ENCODE measurements at places on chromosomes 7 and 10.
A peak's percentile ranks its signal among the peaks of the same experiment; 100 is the strongest.

DNA sequence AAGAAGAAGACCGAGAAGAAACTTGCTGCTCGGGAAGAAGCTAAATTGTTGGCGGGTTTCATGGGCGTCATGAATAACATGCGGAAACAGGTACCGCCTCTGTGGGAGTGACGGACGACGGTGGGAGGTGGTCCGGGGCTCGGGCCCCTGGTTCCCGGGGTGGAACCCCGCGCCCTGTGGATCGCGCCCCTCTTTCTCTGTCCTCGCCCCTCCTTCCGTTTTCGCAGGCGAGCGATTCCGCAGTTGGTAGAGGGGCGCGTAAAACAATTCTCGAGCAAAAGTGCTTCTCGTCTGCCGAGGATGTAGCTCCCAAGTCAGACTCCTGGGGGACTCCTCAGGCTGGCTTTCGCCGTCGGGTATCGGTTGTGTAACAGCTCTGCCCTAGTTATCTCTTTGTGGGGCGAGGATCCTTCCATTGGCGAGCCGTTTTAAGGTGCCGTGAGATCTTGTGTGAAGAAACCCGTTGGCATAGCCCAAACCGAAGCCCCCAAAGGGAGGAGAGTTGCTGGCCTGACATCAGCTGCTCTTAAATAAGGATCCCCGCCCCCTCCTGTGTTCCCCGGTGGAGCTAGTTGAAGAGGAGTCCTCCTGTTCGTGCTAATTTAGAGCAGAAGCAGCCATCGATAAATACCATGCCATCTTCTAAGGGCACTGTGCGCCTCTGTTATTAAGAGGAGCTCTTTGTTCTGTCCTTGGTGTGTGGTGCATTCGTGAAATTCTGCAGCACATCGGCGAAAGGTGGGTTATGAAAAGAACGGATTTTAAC lies 655 bp downstream of the KLHL7 start:
- peak; percentile 92 for DNase-seq

DNA sequence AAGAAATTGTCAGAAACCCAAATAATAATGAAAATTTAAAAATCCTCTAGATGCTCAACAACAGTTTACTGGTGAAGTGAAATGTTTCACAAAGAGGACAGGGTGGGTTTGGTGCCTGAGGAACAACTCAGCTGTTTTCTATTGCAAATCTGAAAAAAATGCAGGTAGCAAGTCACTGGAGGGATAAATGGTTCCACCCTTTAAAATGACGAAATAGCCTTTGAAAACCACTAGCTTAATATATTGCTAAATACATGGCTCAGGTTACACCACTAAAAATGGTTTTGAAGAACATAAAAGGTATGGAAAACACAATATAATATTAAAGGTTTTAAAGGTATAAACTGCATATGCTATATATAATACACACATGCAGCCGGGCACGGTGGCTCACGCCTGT lies 69.5 kb downstream of the LMBR1 start:
- no peak for DNase-seq

- DNase-seq: no peak
Measured at GRCh38 chr10:31583293-31583692, 264.3 kb downstream of the ZEB1 start.

- DNase-seq: no peak
Measured at GRCh38 chr10:22723783-22724182, 9.4 kb upstream of the PIP4K2A start.

DNA sequence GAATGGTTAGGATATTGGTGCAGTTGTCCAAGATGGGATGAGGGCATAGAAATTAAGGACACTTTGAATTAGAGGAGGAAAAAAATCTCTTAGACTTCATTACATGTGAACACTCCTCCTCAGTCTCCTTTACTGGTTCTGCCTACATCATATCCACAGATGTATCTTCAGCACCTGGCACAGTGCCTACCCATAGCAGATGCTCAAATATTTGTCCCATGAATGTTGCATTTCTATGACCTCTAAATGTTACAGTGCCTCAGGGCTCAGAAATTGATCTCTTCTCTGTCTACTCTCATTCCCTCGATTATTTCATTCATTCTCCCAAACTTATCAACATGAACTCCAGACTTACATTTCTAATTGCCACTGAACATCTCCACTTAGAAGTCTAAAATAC lies 17.1 kb downstream of the CNNM1 start:
- no peak for DNase-seq

DNA sequence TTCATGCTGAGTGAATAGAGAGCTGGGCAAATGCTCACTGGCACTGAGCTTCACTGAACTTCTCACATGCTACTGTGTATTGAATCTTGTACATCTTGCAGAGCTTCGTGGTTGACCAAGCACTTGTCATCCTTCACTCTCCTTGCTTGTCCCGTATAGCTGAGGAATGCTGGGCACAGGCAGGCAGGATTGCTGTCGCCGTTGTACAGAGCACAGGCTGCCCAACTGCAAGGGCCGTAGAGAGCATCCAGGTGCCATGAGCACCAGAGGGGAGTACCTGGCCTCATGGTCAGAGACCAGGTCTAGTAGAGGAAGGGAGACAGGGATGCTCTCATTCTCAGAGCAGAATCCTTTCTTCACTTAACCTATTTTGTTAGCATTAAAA lies 99.8 kb upstream of the RET start:
- DNase-seq: no peak

DNA sequence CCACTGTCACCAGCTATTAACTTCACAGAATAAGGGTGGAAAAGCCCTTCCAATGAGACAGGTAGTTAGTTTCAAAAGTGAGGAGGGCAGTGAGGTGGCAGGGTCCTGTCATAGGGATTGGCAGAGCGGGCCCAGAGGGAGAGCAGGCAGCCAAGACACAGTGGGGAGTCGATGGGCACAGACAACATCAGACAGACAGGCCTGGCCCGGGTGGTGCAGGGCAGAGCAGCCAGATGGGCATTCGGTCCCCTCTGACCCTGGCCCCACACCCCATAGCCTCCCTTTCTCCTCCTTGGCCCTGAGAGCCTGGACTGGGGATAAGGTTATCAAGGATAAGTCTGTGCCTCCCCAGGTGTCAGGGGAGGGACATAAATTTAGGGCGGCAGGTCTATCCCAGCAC lies 31.4 kb upstream of the SMARCD3 start:
- DNase-seq: no peak

DNA sequence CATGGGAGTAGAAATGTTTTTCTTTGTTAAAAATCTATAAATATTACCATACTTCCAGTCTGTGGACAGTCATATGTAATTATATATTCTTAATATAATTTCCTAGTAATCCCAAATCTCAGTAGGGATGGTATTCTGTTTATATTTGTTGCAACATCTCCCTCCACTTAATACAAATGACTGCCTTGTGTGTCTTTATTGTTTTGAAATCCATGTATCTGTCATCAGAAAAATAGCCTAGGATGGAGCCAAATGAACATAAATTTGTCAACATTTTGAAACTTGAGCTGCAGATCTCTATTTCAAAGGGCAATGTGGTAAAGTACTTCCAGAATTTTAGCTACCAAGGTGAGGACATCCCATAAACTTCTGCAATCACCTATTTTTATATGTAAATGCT lies 290.7 kb downstream of the TSPAN12 start:
- DNase-seq: no peak

- no peak for DNase-seq
Measured at GRCh38 chr10:13593535-13593934, 6.8 kb downstream of the PRPF18 start.
